ENCODE measurements at places on chromosomes 12 and 14. TPM values are rescaled to one million over a fixed set of nuclear protein-coding genes. Genes with fewer than 3 reads are reported as not detected.
A peak's percentile ranks its signal among the peaks of the same experiment; 100 is the strongest.

DNA sequence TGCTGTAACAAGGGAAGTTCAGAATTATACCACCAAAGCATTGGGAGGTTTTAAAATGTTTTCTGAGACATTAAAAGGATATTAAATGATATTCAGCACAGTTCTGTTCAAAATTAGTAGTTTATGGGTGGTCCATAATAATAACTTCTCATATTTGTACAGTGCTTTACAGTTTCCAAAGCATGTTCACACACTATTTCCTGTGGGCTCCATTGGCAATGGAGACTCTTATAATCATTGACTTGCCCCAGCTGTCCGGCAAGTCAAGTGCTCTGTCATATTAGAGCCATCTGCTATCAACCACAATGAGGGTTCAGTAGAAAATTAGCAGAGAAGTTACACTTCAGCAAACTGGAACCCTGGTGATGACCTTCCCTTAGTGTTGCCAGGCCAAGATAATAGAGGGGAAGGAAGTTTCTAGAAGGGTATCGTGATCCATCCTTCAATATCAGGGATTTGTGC, 526.6 kb upstream of the CCDC196 start:
- DNase-seq, result no peak
- H3K4me1 ChIP-seq, result no peaks in the 10 kb centered on the region
- no peaks in the 10 kb centered on the region for H3K27me3 ChIP-seq
- no peaks in the 10 kb centered on the region for H3K36me3 ChIP-seq
- H3K27ac ChIP-seq, result no peak overlapping the region

DNA sequence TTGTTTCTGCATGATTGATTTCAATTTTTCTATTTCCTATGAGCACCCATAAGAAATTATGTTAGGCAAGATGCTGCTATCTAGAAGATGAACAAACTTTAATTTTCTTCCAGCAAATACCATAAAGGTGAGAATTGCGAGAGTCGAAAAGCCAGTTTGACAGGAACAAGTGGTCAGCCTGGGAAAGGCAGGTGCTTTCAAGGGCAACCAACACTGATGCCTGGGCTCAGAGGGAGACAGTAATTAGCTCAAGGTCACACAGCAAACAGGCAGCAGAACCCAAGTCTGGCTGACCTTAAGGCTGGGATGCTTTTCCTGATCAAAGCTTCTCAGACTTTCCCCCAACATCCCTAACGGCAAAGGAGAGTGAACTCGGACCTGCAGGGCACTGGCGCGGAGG, 6.8 kb upstream of the OTUB2 start:
- H3K4me1 ChIP-seq, result no peaks in the 10 kb centered on the region
- no peak for DNase-seq
- H3K27me3 ChIP-seq, result no peaks in the 10 kb centered on the region
- no peak overlapping the region for H3K27ac ChIP-seq
- no peak overlapping the region for H3K4me3 ChIP-seq

DNA sequence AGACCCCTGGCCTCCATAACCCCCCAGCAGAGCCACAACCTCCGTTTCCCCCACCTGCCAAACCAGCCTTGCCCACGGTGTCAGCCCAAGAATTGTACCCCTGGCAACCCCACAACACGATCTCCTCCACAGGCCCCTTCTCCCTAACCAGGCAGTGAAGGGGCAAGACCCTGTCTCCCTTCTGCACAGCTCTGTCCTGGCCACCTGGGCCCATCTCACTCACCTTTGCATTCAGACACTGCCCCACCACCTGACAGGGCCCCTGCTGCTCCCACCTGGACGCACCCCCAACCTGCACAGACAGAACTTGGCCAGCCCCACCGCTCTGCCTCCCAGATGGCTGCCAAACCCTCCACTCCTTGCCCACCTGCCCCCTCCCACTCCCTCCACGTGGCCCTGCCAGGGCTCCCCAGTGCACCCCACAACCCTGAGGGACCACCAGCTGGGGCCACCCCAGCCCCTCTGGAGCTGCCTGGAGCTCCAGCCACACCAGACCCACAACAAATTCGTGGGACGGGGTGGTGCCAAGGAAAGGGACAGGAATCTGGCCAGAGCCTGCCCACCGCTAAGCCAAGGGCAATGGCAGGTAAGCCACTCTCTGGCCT, 11.8 kb downstream of the AHNAK2 start:
- no peak overlapping the region for H3K4me3 ChIP-seq
- H3K4me1 ChIP-seq, result no peaks in the 10 kb centered on the region
- DNase-seq, result peak; percentile 39
- H3K36me3 ChIP-seq, result no peaks in the 10 kb centered on the region
- no peak overlapping the region for H3K27ac ChIP-seq

PRICKLE1 gene
- 7.6 TPM for total RNA-seq

NDRG2 gene
- total RNA-seq, result 931 TPM

KCNJ8 gene
- total RNA-seq, result 10.7 TPM

All from psoas muscle (tissue), 8 donors.